ENCODE measurements at places on chromosomes 12 and 14. TPM values are rescaled to one million over a fixed set of nuclear protein-coding genes. Genes with fewer than 3 reads are reported as not detected.

The GRIP1 gene
- total RNA-seq: under 0.01 TPM

The SIX6 gene
- not detected for total RNA-seq

The PAX9 gene
- total RNA-seq: not detected

The KRT74 gene
- total RNA-seq: not detected

The STXBP6 gene
- 14.3 TPM for total RNA-seq

The PPM1H gene
- total RNA-seq: 0.28 TPM

The SERPINA5 gene
- not detected for total RNA-seq

The GPR137C gene
- total RNA-seq: 0.72 TPM

The KCNJ8 gene
- 13.9 TPM for total RNA-seq

The MYF5 gene
- total RNA-seq: not detected

- H3K27me3 ChIP-seq: no peaks in the 10 kb centered on the region
- DNase-seq: no peak
- H3K27ac ChIP-seq: no peak overlapping the region
- H3K36me3 ChIP-seq: no peaks in the 10 kb centered on the region
- no peak overlapping the region for H3K4me3 ChIP-seq
These were observed 222.1 kb downstream of the RPS29 start for GRCh38 chr14:49363821-49364751.

DNA sequence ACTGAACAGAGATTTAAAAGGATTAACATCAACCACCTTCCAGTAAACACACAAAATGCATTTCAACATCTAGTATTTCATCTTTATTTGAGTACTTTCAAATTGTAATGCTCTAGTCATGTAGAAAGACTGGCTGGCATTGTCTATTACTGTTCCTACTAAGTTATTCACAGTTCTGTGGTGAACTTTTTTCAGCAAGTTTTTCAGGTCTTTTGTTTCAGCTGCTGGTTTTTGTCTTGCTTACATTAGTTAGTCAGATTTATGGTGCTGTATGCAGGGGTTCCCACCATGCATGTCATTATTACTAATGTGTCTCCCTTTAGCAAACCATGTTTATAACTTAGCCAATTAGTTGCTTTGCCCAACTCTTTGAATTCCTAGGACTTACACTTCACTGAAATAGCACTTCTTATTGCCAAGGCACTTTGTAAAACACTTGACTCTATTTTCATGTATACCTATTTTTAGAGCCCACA lies 253.4 kb upstream of the KITLG start:
- no peaks in the 10 kb centered on the region for H3K36me3 ChIP-seq
- H3K27ac ChIP-seq: no peak overlapping the region
- H3K4me1 ChIP-seq: no peaks in the 10 kb centered on the region

GRCh38 chr12:56080556-56081138 lies 682 bp downstream of the ERBB3 start:
- H3K27me3 ChIP-seq: peaks cover 38% of the 10 kb centered on the region
- H3K4me3 ChIP-seq: peak overlapping the region; percentile 67
- no peak overlapping the region for H3K27ac ChIP-seq
- peaks cover 4% of the 10 kb centered on the region for H3K4me1 ChIP-seq
- DNase-seq: no peak
- H3K36me3 ChIP-seq: no peaks in the 10 kb centered on the region

DNA sequence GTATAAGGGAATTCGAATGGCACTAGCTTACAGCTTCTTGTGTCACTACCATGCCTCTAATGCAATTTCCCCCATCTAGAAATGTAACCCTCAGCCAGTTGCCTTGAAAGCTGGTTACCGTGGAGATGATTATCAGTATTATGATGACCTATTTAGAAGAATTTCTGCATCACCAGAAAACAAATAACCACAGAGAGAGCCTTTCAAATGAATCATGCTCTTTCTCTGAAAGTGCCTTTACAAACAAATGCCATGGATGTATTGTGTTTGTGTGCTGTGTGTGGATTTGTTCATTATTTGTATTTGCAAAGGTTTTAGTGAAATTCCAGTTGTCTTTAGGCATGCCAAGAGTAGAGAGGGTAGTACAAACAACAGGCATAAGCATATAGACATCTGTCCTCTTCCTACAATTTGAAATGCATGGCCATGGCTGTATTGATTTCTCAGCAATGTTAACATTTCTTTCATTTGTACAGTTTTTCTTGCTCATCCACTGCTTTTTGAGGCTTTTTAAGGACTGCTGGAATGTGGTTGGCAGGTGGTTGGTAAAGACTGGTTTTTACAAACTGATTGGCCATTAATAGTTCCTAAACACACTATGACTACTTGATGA lies 266.5 kb downstream of the PAWR start:
- DNase-seq: peak; percentile 95
- H3K27ac ChIP-seq: no peak overlapping the region
- H3K36me3 ChIP-seq: no peaks in the 10 kb centered on the region

- H3K4me3 ChIP-seq: no peak overlapping the region
- no peaks in the 10 kb centered on the region for H3K36me3 ChIP-seq
- no peak overlapping the region for H3K27ac ChIP-seq
- no peaks in the 10 kb centered on the region for H3K27me3 ChIP-seq
- H3K4me1 ChIP-seq: 0 out of 2 replicates have a peak, but pooled peaks cover 1% of the 10 kb centered on the region
These were observed 54.2 kb downstream of the SIX6 start for GRCh38 chr14:60563113-60563512.

GRCh38 chr14:104965561-104966231 lies 12.5 kb downstream of the AHNAK2 start:
- H3K27ac ChIP-seq: no peak overlapping the region
- DNase-seq: no peak
- peaks cover 18% of the 10 kb centered on the region for H3K4me1 ChIP-seq
- H3K36me3 ChIP-seq: no peaks in the 10 kb centered on the region
- no peak overlapping the region for H3K4me3 ChIP-seq
- H3K27me3 ChIP-seq: peaks cover 2% of the 10 kb centered on the region

DNA sequence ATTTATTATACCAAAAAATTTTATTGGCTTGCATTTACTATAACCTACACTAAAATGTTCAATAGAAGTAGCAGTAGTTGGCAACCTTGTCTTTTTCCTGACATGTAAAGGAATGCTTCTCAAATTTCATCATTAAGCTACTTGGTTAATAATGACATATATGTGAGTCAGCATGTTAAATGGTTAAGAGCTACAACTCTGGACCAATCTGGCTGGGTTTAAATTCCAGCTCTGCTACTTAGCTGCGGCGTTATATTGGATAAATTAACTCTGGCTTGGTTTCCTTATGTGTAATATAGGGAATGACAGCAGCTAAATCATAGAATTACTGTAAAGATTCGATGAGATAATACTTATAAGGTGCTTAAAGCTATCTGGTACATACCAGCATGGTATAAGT lies 53.7 kb upstream of the OTOGL start:
- no peak overlapping the region for H3K4me3 ChIP-seq
- H3K4me1 ChIP-seq: peaks cover 4% of the 10 kb centered on the region
- H3K27ac ChIP-seq: no peak overlapping the region
- no peaks in the 10 kb centered on the region for H3K36me3 ChIP-seq

DNA sequence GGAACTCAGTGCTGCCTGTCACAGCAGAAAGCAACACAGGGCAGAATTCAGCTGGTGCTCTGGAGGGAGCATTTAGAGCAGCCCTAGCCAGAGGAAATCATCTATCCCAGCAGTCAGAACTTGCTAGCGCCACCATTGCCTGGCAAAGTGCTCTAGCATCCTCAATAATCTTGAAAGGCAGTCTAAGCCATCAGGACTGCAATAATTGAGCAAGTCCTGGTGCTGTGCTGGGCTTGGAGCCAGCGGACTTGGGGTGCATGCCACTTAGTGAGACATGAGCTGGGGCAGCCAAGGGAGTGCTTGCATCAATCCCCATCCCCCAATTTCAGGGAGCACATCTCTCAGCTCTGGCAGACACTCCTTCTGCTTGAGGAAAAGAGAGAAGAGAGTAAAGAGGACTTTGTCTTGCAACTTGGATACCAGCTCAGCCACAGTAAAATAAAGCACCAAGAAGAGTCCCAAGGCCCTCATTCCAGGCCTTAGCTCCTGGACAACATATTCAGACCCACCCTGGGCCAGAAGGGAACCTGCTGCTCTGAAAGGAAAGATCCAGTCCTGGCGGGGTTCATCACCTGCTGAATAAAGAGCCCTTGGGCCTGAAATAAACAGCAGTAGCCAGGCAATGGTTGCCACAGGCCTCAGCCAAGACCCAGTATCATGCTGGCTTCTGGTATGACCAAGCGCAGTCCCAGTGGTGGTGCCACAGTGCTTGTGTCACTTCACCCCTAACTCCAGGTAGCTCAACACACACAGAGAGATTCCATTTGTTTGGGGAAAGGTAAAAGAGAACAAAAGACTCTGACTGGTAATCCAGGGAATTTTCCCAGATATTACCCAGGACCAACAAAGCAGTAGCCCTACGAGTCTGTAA lies 44.5 kb upstream of the ZDHHC17 start:
- H3K27me3 ChIP-seq: no peaks in the 10 kb centered on the region
- DNase-seq: peak; percentile 50
- H3K4me3 ChIP-seq: no peak overlapping the region
- H3K4me1 ChIP-seq: peaks cover 16% of the 10 kb centered on the region
- no peaks in the 10 kb centered on the region for H3K36me3 ChIP-seq
- H3K27ac ChIP-seq: peak overlapping the region; percentile 93

DNA sequence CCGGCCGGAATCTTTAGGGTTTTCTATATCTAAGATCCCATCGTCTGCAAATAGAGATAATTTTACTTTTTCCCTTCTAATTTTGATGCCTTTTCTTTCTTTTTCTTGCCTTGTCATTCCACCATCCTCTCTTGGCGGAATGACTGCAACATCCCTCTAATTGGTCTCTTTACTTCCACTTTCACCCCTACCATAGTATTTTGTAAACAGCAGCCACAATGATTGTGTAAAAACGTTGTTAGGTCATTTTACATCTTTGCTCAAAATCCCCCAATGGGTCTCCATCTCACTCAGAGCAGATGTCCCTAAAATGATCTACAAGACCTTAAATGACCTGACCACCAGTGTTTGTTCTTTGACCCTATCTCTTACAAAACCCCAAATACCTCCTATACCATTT lies 80.0 kb upstream of the STAC3 start:
- H3K4me3 ChIP-seq: no peak overlapping the region
- H3K27ac ChIP-seq: no peak overlapping the region
- H3K36me3 ChIP-seq: no peaks in the 10 kb centered on the region
- H3K27me3 ChIP-seq: no peaks in the 10 kb centered on the region
- DNase-seq: no peak
- H3K4me1 ChIP-seq: no peaks in the 10 kb centered on the region

- H3K4me3 ChIP-seq: no peak overlapping the region
- no peak overlapping the region for H3K27ac ChIP-seq
- H3K4me1 ChIP-seq: no peaks in the 10 kb centered on the region
- DNase-seq: no peak
- no peaks in the 10 kb centered on the region for H3K27me3 ChIP-seq
- H3K36me3 ChIP-seq: no peaks in the 10 kb centered on the region
These were observed 341.3 kb downstream of the SLC16A7 start for GRCh38 chr12:59937148-59937547.

DNA sequence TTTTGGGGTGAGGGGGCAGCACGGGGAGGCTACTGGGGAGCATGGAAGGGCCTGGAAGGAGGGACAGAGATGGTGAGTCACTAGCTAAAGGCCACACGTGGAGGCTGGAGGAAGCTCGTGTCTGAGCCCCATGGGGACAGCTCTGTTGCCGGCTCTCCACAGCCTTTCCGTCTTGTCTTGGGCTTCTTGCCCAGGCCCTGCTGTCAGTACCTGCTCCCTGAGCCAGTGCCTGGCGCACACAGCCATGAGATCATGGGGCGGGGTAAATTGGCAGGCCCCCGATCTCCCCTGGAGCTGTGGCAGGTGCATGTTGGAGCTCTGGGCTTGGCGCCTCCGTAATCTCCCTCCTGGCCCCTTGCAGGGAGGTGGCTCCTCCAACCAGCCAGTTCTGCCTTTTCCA lies 16.1 kb upstream of the KRT80 start:
- no peaks in the 10 kb centered on the region for H3K36me3 ChIP-seq
- H3K4me1 ChIP-seq: peaks cover 27% of the 10 kb centered on the region
- peak; percentile 28 for DNase-seq
- no peaks in the 10 kb centered on the region for H3K27me3 ChIP-seq
- no peak overlapping the region for H3K27ac ChIP-seq

- no peak for DNase-seq
- H3K4me1 ChIP-seq: peaks cover 8% of the 10 kb centered on the region
These were observed 151.5 kb upstream of the PRICKLE1 start for GRCh38 chr12:42741091-42741490.

DNA sequence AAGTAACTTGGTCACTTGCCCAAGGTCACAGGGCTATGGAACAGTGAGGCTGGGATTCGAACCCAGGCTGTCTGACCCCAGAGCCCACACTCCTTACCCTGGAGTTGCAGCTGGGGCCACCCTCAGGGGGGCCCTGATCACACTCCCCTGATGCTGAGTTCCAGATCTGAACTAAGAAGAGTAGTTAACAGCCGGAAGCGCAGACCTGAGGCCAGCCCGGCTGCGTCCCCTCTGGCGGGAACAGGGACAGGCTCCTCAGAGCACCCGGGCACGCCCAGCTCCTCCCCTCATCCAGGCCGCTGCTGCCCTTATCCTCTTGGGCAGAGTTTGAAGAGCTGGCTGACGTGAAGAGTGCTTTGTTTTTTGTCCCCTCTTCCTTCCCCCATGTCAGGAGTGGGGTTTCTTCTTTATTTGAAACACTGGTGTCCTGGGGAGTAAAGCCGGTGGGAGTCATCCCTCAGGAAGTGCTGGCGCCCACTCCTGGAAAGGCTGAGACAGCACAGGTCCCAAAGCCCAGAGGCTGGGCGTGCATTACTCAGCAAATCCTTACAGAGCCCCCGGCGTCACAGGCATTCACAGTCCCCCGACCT lies 8.7 kb downstream of the PHB2 start:
- peaks cover 17% of the 10 kb centered on the region for H3K36me3 ChIP-seq
- H3K4me1 ChIP-seq: peaks cover 5% of the 10 kb centered on the region
- H3K27ac ChIP-seq: peak overlapping the region; percentile 53
- no peaks in the 10 kb centered on the region for H3K27me3 ChIP-seq

- peak overlapping the region; percentile 100 for H3K4me3 ChIP-seq
- H3K36me3 ChIP-seq: peaks cover 5% of the 10 kb centered on the region
- H3K4me1 ChIP-seq: peaks cover 10% of the 10 kb centered on the region
These were observed 349 bp downstream of the CDC42BPB start for GRCh38 chr14:103057028-103057371.

- H3K4me3 ChIP-seq: no peak overlapping the region
- no peak for DNase-seq
- peaks cover 17% of the 10 kb centered on the region for H3K36me3 ChIP-seq
- no peaks in the 10 kb centered on the region for H3K4me1 ChIP-seq
- H3K27me3 ChIP-seq: no peaks in the 10 kb centered on the region
- no peak overlapping the region for H3K27ac ChIP-seq
These were observed 9.3 kb downstream of the RILPL2 start for GRCh38 chr12:123427036-123427769.

DNA sequence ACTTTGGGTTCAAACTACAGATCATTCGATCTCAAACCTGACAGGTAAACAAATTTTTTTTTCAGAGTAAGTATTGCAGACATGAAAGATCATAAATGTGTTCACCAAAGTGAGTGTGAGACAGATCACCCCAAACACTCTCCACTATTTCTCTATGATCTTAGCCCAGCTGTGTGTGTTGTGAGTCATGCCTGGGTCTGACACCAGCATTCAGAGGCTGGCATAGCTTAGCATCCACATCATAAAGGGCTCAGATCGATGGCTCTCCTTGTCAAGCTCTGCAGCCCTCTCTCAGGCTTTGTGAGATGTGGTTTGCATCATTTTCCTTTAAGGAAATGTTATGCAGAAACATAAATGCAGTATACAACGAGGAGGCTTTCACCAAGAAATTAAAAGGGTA lies 164.9 kb downstream of the ETV6 start:
- no peak overlapping the region for H3K27ac ChIP-seq
- H3K4me1 ChIP-seq: peaks cover 20% of the 10 kb centered on the region
- no peaks in the 10 kb centered on the region for H3K36me3 ChIP-seq

GRCh38 chr14:93546642-93547041 lies 115.9 kb downstream of the UNC79 start:
- no peak for DNase-seq
- H3K36me3 ChIP-seq: no peaks in the 10 kb centered on the region
- H3K27me3 ChIP-seq: no peaks in the 10 kb centered on the region

GRCh38 chr12:80107221-80107620 lies 7.9 kb downstream of the OTOGL start:
- DNase-seq: peak; percentile 26
- H3K27ac ChIP-seq: no peak overlapping the region
- no peaks in the 10 kb centered on the region for H3K4me1 ChIP-seq
- no peaks in the 10 kb centered on the region for H3K27me3 ChIP-seq

Data from IMR-90 (cell line).